Activated CD4-positive, alpha-beta T cell treated with anti-CD3 and anti-CD28 coated beads, Interleukin-10, Interleukin-2, amounts not matched to agents 100 ng/mL and 50 ng/mL, durations not matched to agents 16 hours and 8 hours (primary cell): ENCODE measurements at places on chromosomes 5 and 9.

DNA sequence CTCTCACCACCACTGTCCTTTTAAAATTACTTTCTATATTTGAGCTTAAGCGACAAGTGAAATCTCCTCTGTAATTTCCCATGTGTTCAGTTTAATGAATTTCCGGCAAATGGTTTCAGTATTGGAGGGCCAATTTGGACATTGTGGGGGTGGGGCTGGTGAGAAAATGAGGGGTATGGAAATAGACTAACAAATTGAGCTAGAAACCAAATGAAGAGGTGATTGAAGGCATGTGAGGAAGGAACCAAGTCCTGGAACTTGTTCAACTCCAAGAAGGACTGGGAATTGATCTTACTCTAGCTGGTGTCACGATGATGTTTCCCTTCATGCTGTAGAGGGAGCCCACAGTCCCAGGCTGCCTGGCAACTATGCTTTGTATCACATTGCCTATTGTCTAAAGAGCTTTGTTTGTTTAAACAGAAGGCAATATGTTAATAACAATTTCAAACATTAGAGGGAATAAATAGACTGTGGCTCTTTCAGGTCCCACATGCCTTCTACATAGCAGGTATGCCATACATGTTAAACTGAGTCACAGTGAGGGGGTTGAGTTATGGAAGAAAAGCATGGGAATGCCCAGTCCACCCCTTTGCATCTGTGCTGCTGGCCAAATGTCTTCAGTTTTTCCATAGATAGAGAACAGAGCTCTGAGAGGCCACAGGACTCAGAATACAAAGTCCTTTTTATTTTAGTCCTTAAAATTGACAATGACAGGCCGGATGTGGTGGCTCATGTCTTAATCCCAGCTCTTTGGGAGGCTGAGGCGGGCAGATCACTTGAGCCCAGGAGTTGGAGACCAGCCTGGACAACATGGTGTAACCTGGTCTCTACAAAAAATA, 25.0 kb upstream of the MATR3 start:
- DNase-seq = no peak

DNA sequence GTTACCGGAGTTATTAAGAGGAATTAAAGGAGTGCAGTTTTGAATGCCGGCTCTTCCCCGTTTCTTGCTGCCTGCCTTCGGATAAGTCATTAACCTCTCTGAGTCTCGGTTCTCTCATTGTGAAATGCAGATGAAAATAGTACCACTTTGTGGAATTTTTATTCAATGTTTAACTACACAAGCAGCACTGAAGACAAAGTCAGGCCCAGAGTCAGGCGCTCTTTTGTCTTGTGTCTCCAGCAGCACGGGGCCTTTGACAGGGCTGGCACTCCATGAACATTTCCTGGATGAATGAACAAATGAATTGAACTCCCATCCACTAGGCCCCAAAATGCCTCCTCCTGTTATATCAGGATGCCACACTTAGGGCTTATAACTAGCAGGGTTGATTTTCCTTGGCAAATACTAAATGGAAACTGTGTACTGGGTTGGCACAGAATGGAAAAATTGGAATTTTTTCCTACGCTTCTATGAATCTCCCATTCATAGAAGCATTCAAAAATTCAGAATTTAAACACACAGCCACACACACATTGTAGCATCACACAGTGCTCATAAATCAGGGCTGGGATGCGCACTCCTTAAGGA, 332.8 kb downstream of the MLLT3 start:
- DNase-seq = no peak

- DNase-seq = no peak
These were observed 876 bp upstream of the JAK2 start for GRCh38 chr9:4984171-4984620.

DNA sequence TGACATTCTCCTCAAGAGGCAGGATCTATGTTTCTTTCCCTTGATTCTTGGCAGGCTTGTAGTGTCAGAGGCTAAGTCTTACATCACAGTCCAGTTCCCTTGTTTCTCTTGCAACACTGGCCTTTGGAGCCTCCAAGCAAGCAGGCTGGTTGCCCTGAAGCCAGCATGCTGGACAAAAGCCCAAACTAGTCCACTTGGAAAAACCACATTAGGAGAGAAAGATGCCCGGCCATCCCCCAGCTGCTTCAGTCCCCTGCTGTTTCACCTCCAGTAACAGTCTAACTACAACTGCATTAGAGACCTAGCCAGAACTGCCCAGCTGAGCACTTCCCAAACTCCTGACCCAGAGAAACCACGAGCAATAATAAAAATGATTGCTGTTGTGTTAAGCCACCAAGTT, 87.6 kb downstream of the ADAMTS6 start:
- no peak for DNase-seq
